Caco-2 (cell line): ENCODE measurements at places on chromosomes 12 and 14. TPM values are rescaled to one million over a fixed set of nuclear protein-coding genes. Genes with fewer than 3 reads are reported as not detected.

GRCh38 chr12:26281320-26281719 lies 85.9 kb downstream of the SSPN start:
- no peak for DNase-seq

DNA sequence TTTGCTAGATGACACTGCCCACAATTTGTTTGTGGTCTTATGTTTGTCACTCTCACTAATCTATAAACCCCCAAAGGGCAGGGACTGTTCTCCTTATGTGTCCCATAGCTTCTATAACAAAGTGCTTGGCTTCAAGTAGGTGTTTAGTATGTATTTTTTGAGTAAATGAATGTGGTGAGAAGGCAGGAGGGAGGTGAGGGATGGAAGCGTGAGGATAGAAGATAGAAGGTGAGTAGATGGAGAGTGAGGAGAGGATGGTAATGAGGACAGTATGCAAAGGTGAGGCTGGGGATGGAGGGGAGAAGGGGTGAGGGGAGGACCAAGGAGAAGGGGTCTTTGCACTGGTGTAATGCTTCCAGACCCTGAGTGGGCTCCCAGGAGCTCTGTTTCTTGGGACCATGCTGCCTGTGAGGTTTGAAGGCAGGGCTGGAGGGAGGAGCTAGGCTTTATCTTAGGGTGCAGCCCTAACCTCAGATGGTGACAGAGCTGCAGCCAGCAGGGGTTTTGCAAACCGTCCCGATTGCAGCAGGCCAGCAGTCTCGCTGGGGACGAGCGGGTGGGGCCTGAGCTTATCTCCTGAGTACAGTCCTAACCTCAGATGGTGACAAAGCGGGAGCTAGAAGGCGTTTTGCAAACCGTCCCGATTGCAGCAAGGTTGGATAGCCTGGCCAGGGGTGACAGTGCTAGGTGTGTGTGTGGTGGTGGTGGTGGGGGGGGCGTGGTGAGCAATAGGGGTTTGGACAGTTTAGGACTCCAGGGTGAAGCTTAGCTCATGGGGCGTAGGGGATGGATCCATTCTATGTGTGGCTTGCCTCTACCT lies 6.5 kb downstream of the CEBPE start:
- no peak for DNase-seq

DNA sequence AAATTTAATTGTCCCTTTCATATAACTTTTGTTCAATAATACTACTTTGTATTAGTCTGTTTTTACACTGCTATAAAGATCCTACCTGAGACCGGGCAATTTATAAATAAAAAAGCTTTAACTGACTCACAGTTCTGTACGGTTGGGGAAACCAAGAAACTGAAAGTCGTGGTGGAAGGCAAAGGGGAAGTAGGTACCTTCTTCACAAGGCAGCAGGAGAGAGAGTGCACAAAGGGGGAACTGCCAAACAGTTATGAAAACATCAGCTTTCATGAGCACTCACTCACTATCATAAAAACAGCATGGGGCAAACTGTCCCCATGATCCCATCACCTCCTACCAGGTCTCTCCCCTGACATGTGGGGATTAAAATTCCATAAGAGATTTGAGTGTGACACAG lies 1069.0 kb downstream of the FSCB start:
- DNase-seq = no peak

DNA sequence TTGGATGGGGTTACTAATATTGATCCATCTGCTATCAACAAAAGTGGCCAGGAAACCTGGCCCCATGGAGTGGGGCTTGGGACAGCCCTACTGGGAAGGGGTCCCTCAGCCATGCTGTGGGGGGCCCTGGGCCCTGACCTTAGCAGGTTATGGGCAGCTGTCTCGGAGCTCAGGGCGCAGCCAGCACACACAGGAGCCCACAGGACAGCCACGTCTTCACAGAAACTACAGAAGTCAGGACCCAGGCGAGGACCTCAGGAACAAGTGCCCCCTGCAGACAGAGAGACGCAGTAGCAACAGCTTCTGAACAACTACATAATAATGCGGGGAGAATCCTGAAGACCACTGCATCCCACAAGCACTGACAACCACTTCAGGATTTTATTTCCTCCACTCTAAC lies 11.9 kb upstream of the FKBP11 start:
- DNase-seq = no peak

- no peak for DNase-seq
These were observed 145.7 kb downstream of the CNTN1 start for GRCh38 chr12:40837891-40838429.

- DNase-seq = no peak
These were observed 3.9 kb downstream of the NAV3 start for GRCh38 chr12:77834618-77835017.

GRCh38 chr12:29867823-29868222 lies 84.1 kb upstream of the TMTC1 start:
- DNase-seq = no peak

- DNase-seq = no peak
These were observed 322.4 kb downstream of the BCL11B start for GRCh38 chr14:98949481-98950135.

- no peak for DNase-seq
These were observed 270.6 kb downstream of the NAV3 start for GRCh38 chr12:78101113-78101876.

DNA sequence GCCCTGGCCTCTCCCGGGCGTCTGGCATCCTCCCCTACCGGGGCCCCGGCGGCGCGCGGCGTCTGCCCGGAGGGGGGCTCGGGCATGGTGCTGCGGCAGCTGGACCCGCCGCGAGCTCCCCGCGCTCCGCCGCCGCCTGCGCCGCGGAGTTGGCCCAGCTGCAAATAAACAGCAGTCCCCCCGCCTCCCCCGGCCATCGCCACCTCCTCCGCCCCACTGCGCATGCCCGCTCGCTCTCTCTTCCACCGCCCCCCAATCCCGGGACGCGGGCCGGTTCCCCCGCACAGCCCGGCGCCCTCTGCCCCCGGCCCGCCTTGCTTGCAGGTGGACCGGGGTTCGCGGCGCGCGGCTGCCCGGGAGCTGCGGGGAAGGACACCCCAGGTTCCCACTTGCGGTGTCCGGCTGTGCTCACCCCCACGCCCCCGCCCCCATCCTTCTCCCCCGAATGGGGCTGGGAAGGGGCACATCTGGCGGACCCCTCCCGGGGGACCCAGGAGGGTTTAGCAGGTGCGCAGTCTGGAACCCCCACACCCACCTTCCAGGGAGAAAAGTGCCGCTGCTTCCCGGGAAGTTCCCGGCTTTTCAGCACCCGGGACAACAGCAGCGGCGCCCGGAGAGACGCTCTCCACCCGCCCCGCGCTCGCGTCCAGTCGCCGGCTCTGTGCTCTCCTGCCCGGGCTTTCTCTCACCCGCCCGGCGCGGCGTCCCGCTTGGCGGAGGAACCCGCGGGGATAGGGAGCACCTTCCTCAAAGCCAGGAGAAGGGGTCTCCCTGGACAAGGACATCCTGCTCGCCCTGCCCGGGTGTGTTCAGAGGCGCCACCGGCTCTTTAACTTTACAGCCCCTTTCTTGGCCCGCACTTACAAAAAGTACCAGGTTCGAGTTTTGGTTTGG lies at the start of gene TMTC1:
TSS of gene TMTC1 (minus strand) at position 170 of the 894 bp plus-strand sequence. CDS start 191 bp downstream, outside the sequence.
- no peak for DNase-seq

DNA sequence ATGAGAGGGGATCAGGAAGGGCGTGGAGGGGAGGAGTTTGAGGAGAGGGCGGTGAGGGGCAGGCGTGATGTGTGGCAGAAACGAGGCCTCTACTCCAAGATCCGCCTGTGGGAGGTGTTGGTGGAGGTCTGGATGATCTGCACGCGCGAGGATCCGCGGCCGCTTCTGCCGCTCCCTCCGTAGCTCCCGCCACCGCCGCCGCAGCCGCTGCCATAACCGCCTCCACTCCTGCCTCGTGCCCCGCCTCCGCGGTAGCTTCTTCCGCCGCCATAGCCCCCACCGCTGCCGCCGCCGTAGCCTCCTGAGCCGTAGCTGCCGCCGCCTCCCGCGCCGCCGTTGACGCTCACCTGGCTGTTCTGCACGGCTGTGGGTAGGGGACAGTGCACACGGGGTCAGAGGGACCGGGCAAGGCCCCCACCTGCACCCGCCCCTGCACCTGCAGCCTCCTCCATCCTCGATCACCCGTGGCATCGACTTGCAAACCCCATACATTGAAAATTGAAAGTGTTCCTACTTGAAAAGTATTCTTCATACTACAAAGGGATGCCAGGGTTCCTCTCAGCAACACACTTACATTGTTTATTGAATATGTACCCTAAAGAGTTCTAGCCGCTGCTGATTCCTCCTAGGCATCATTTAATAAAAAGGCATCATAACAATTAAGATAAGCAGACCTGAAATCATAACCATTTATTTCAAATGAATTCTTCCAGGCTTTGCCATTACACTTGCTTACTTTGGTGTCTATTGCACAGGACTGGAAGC lies 11.1 kb upstream of the KRT1 start:
- DNase-seq = peak; percentile 28

- DNase-seq = no peak
These were observed 18.8 kb downstream of the TNFAIP2 start for GRCh38 chr14:103142026-103142425.

- no peak for DNase-seq
These were observed 323.7 kb upstream of the OR4E1 start for GRCh38 chr14:21997300-21997699.

GRCh38 chr12:59444932-59445331 lies 150.9 kb upstream of the SLC16A7 start:
- no peak for DNase-seq

RSRC2 gene
- total RNA-seq = 77.9 and 79.0 TPM in 2 replicates

OVCH1 gene
- not detected in 2 replicates for total RNA-seq

CFAP54 gene
- total RNA-seq = 0.12 and 0.14 TPM in 2 replicates
